ENCODE measurements at places on chromosomes 1 and 21.

GRCh38 chr1:92972409-92973129 is 11.3 kb upstream of the DIPK1A start:
- no peak for DNase-seq

- DNase-seq = no peak
Measured at GRCh38 chr1:208036106-208036808, 125.3 kb upstream of the CD34 start.

DNA sequence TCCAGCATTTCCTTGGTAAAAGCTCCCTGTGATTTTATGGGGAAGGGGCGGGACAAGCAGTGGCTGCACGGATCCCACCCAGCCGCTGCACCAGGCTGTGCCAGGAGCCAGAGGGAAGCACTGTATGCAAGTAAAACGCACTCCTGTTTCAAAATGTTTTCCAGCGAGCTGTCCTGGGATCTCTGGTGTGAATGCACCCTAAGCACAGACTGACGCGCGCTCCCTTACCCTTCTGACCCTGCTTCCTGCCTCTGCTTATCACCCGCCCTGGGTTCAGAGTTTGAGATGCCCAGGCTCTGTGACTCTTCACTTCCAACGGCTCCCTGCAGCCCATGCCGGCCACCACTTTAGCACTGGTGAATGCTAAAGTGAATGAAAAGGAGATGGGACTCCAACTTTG is 131.2 kb downstream of the RHOU start:
- no peak for DNase-seq

DNA sequence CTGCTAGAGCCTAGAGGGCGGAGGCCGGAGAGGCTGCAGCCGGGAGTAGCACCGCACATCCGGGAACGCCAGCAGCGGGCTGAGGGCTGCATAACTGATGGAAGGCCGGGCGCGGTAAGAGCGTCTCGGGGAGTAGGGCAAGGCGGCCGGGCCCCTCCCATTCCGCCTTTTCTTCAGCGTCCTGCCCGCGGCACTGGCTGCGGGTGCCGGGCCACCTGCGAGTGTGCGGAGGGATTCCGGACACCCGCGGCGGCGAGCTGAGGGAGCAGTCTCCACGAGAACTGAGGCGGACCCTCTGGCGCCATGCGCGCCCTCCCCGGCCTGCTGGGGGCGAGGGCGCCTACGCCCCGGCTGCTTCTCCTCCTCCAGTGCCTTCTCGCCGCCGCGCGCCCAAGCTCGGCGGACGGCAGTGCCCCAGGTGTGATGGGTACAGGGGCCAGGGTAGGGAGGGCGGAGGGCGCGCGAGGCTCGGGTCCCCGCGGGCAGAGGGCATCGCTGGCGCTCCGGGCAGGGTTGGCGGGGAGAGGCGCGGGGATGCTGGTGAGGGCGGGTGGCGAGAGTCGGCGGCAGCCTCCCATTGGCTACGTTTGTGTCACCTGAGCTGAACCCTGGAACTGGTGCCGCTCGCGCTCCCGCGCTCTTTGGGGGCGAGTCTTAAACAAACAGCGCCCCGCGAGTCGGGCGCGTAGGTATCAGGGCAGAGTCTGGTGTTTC is 334.4 kb downstream of the SRGAP2C start:
- DNase-seq = peak; percentile 88

GRCh38 chr1:58829866-58830265 is 46.0 kb upstream of the JUN start:
- DNase-seq = no peak

- no peak for DNase-seq
Measured at GRCh38 chr1:38133756-38134155, 87.2 kb upstream of the POU3F1 start.

DNA sequence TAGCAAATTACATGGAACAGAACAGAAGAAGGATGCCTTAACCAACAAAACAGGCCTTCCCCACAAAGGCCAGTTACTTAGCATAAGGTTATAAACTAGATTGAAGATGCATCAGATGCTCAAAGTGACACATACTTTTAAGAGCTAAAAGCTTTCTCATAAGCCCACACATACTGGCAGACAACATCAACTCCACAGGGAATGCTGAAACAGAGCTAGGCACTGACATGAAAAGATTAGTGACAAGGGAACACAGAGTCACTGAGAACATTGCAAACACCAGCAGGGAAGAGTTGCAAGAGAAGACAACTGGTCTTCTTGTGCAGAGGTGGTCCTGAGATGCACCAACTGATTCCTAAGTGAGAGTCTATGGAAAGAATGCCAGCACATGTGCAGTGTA is 6.9 kb downstream of the TTC13 start:
- no peak for DNase-seq

DNA sequence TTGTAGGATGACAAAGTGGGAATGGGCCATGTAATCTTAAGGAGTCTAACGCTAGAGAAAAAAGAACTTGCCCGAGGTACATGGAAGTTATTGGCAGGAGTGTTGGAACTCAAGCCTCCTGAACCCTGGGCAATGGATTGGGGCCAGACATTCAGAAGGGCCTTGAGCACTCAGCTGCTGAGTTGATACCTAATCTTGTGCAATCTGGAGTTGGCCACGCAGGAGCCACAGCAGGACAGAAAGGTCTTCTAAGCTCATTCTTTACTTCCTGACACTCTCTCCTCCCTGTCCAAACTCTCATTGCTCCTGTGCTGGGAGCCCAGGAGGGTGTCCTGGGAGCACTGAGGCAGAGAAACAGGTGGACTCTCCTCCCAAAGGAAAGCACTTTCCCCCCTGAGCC is 25.1 kb upstream of the CSF1 start:
- no peak for DNase-seq

GRCh38 chr1:12706061-12706460 is 9.8 kb upstream of the AADACL3 start:
- DNase-seq = no peak
